K562 (cell line): ENCODE measurements at places on chromosomes 3 and 15. TPM values are rescaled to one million over a fixed set of nuclear protein-coding genes. Genes with fewer than 3 reads are reported as not detected.

The MYZAP gene
- not detected in 2 replicates for total RNA-seq

The CHMP2B gene
- 12.8 and 14.4 TPM in 2 replicates for total RNA-seq

The CHRM5 gene
- not detected in 2 replicates for total RNA-seq

The RETNLB gene
- total RNA-seq, result not detected in 2 replicates

The C3orf20 gene
- not detected in 2 replicates for total RNA-seq

The ALCAM gene
- total RNA-seq, result 0.31 and 0.65 TPM in 2 replicates

The ITIH1 gene
- total RNA-seq, result 0.11 and 0.31 TPM in 2 replicates

The MRAS gene
- 8.3 and 8.6 TPM in 2 replicates for total RNA-seq

The ADAMTS17 gene
- 0.07 and 0.09 TPM in 2 replicates for total RNA-seq
